ENCODE measurements at places on chromosomes 12 and 14. TPM values are rescaled to one million over a fixed set of nuclear protein-coding genes. Genes with fewer than 3 reads are reported as not detected.

The CFL2 gene
- 2.9 TPM for total RNA-seq

The PRKAB1 gene
- 63.7 TPM for total RNA-seq

DNA sequence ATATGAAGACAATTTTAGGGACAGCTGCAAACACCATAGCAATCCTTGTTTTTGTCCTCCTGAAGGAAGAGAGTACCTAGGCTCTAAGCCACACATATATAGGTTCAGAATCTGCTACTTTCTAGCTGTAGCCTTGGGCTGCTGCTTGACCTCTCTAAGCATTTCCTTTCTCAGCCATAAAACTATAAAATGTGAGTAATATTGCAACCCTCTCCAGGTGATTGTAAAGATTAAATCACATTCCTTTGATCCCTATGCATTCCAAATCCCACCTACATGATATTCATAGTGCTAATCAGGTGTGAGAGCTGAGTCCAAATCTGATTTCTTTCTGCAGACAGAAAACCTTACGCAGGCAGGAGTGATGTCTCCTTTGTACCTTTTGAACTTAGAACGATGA is 913.5 kb downstream of the VRK1 start:
- DNase-seq = no peak

The PIANP gene
- not detected for total RNA-seq

- no peak for DNase-seq
These were observed 40.0 kb upstream of the PCNX4 start for GRCh38 chr14:60051721-60052221.

- no peak for DNase-seq
These were observed 17.4 kb upstream of the NEUROD4 start for GRCh38 chr12:55002355-55002754.

The EPS8 gene
- 6.0 TPM for total RNA-seq

The DBX2 gene
- total RNA-seq = not detected

DNA sequence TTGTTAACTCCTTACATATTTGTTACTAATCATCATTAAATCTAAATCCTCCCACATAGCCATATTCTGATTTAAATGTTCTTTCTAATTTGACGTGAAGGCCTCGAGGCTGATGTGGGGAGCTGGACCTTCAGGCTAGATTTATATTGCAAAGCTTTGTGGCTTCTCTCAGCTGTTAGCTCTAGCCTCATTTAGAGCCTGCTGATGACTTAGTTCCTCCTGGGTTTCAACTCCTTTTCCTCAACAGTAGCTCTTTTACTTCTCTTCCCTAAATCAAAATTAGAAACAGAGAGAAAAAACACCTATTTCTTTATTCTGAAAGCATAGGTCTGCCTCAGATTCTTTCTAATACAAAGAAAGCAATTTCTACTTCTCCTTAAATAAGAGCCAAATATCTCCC is 477.5 kb upstream of the CCDC196 start:
- DNase-seq = no peak

- DNase-seq = no peak
These were observed 62.5 kb downstream of the ITPR2 start for GRCh38 chr12:26770239-26771070.

DNA sequence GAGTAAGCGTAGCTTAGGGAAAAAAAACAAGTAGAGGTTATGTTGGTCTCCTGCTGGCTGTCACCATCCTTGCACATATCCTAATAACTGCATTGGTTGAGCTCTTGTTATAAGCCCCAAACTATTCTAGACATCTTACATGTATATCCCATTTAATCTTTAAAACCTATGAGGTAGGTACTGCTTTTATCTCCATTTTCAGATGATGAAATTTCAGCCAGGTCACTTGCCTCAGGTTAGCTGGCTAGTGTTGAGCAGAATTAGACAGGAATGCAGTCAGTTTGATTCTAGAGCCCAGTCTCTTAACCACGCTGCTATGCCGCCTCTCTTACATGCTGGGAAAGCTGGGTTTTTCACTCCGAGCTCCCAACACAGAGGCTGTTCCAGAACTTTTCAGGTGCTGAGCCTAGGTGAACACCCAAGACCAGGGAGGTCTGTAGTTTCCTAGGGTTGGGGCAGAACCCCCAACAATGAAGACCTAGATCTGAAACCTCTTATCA is 269.9 kb upstream of the RGS6 start:
- no peak for DNase-seq

GRCh38 chr14:68333262-68333661 is 459.6 kb downstream of the ZFP36L1 start:
- no peak for DNase-seq

- no peak for DNase-seq
These were observed 110.4 kb downstream of the ESRRB start for GRCh38 chr14:76486251-76486743.

The WNT1 gene
- total RNA-seq = not detected

Data from activated naive CD4-positive, alpha-beta T cell treated with anti-CD3 and anti-CD28 coated beads, Interleukin-2, amount 50 U/mL, for 72 hours (primary cell).